ENCODE measurements at places on chromosomes 4 and X.

GRCh38 chrX:10922159-10922558 is 189.0 kb upstream of the HCCS start:
- DNase-seq, result no peak

- DNase-seq, result no peak
Observed at GRCh38 chr4:72111863-72112262, 80.1 kb downstream of the NPFFR2 start.

DNA sequence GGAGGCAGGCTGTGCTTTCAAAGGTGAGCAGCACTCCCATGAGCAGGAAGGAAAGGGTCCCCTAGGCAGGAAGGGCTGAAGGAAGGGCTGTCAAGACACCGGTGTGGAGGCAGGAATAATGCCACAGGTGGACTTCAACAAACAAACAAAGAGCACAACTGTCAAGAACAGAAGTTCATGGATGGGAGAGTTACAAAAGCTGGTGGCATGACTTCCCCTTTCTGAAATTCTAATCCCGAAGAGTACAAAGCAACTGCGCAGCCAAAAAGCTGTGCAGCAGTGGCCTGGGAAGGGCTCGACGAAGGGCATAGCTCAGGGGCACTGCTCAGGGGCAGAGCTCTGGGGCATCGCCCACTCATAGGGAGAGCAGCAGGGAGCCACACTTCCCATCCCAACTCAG is 582.3 kb upstream of the DIPK2B start:
- no peak for DNase-seq

- no peak for DNase-seq
Observed at GRCh38 chr4:78742300-78742699, 33.9 kb upstream of the BMP2K start.

- DNase-seq, result no peak
Observed at GRCh38 chr4:16222957-16223527, 3.2 kb downstream of the TAPT1 start.

- no peak for DNase-seq
Observed at GRCh38 chr4:109810552-109811387, 4.8 kb upstream of the GAR1 start.
